B cell (primary cell): ENCODE measurements at places on chromosomes 12 and 14. TPM values are rescaled to one million over a fixed set of nuclear protein-coding genes. Genes with fewer than 3 reads are reported as not detected.

DNA sequence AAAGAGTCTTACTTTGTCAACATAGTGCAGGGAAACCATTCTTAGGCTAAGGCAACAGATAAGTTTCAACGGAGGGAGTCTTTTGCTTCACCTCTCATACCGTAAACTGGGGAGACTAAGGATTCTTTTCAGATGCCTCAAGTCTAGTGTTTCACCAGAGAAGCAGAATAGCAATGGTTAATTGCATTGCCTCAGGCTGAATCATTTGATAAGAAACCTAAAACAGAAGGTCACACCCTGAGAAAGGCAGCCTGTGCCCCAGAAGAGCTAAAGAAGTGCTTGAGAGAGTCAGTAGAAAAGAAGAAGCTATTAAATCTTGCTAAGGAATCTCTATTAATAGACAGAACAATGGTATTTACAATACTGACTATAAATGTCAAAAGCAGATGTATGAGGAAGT is 21.8 kb upstream of the ATXN7L3B start:
- H3K27ac ChIP-seq: no peak overlapping the region
- H3K36me3 ChIP-seq: no peaks in the 10 kb centered on the region
- H3K27me3 ChIP-seq: no peaks in the 10 kb centered on the region
- no peaks in the 10 kb centered on the region for H3K4me1 ChIP-seq
- H3K4me3 ChIP-seq: no peak overlapping the region

DNA sequence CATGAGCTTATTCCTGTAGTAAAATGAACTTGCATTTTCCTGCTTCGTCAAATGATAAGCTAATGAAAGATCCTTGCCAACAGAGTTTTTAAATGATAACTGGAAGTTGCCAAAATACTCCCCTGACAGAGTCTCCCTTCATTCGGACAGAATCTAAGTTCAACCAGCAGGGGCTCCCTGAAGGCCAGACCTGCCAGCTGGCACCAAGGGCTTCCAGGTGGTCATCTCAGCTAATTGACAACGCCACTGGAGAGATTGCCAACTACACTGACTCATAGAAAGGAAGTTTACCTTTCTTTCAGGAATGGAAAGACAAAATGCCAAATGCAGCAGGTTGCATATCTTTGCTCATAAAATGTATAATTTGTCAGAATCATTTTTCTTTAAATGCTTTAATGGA is 462.8 kb downstream of the GXYLT1 start:
- H3K27ac ChIP-seq: no peak overlapping the region
- H3K27me3 ChIP-seq: no peaks in the 10 kb centered on the region
- no peak overlapping the region for H3K4me3 ChIP-seq
- H3K36me3 ChIP-seq: no peaks in the 10 kb centered on the region

DNA sequence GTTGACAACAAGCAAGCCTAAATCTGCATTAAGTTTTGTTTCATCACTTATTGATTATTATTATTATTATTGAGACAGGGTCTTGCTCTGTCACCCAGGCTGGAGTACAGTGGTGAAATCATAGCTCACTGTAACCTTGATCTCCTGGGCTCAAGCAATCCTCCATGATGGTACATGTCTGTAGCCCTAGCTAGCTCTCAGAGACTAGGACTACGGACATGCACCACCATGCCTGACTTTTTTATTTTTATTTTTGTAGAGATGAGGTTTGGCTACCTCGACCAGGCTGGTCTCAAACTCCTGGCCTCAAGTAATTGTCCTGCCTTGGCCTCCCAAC is 35.7 kb upstream of the STK38L start:
- no peaks in the 10 kb centered on the region for H3K36me3 ChIP-seq
- H3K4me1 ChIP-seq: peaks cover 3% of the 10 kb centered on the region
- no peak overlapping the region for H3K27ac ChIP-seq
- no peak overlapping the region for H3K4me3 ChIP-seq

DHRS2 gene
- polyA plus RNA-seq: 0.01 TPM in 1 of 2 replicates, not detected in the other

NEMF gene
- polyA plus RNA-seq: 26.7 and 36.7 TPM in 2 replicates

ABCC9 gene
- polyA plus RNA-seq: not detected in 2 replicates
